ENCODE measurements at places on chromosomes 13 and 19.

DNA sequence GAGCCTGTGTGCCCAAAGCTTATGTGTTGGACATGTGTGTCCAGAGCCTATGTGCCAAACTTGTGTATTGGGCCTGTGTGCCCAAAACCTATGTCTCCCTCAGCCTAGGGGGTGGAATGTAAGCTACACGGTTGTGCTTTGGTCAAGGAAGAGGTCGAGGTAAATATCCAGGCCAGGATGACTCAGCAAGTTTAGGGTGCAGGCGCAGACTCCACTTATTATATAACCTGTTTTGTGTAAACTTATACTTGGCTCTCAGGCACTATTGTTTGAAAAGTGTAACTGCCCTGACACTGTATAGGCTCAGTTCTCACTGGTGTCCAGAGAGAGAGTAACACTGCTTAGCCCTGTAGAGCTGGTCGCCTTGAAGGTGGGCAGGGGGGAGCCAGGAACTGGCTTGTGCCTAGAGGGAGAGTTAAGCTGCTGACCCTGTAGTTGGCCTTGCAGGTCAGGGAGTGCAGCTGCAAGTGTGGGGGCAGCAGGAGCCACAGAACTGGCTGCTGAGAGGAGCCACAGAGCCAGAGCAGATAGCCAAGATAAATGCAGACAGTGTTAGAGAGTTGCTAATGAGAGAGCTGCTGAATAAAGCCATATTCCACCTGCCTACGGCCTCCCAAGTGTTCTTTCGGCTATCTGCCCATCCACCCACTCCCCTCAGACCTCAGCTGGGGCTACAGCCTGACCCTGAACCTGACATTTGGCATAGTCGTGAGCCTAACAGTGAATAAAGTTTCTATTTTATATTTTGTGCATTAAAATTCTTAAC lies 517.2 kb upstream of the SLITRK1 start:
- peak; percentile 1 for DNase-seq

DNA sequence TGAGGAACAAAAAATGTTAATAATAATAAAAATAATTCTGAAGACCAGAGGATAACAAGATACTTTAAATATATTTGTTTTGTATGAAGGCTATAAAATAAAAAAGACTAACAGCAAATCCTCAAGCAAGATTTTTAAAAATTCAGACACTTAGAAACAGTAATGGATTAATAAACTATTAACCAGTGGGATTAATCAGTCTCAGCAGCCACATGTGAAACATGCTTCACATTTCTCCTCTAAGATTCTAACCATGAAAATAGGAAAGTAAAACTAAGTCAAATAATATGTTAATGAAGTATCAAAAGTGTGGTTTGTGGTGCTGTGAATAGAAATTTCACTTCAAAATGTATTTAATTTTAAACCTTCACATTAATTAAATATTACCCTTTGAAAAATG lies 57.4 kb downstream of the KCNRG start:
- DNase-seq: no peak

- no peak for DNase-seq
Measured at GRCh38 chr13:106551751-106552150, 16.2 kb downstream of the ARGLU1 start.

GRCh38 chr19:33677745-33678426 lies 56.1 kb downstream of the CHST8 start:
- DNase-seq: no peak

GRCh38 chr13:32031025-32031814 lies at the start of gene FRY:
TSS of gene FRY (plus strand) at chr13:32031774. CDS start at chr13:32031796, 22 bp downstream.
- no peak for DNase-seq

- DNase-seq: no peak
Measured at GRCh38 chr19:43574424-43575155, 737 bp downstream of the XRCC1 start.

GRCh38 chr13:65260946-65261891 lies 1968.9 kb downstream of the PCDH9 start:
- no peak for DNase-seq

Data from iPS DF 19.7 (cell line).